ENCODE measurements at places on chromosomes 1 and 21.

DNA sequence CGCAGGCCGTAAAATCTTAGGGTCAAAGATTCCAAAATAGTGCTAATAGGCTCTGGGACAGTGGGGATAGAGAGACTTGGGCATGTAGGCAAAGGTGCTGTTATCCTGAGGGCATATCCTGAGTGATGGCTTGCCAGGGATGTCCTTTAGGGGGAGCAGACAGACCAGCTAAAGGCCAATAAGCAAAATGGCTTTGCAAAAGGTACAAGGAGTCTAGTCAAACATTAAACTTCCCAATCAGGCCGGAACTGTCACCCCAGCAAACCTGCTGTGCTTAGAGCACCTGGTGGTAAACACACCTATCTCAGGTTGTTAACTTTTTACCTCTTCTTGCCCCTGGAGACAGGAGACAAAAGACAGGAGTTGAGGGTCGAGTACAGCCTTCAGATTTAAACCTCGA lies 49.1 kb downstream of the TRABD2B start:
- peak; percentile 42 for DNase-seq

DNA sequence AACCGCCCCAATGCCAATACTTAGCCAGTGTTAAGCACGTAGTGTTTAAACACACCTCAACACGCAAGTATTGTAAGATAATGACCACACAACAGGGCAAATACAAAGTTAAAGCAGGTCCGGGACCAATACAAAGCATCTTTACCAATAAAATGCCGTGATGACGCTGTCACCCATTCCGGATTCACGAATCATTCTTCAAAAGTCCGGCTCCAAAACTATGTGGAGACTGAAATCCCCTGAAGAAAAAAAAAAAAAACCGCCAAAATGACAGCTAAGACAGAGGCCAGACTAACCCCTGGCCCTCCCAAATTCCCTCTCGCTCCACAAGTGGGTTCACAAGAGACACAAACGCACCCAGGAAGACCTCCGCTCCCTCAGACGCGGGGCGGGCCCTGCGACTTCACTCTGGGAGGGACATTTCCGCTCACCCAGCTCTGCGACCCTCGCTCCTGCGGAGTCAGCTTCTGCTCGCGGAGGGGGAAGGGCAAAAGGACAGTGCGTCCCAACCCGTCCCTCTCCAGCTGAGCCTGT lies 625 bp upstream of the DARS2 start:
- DNase-seq, result no peak

DNA sequence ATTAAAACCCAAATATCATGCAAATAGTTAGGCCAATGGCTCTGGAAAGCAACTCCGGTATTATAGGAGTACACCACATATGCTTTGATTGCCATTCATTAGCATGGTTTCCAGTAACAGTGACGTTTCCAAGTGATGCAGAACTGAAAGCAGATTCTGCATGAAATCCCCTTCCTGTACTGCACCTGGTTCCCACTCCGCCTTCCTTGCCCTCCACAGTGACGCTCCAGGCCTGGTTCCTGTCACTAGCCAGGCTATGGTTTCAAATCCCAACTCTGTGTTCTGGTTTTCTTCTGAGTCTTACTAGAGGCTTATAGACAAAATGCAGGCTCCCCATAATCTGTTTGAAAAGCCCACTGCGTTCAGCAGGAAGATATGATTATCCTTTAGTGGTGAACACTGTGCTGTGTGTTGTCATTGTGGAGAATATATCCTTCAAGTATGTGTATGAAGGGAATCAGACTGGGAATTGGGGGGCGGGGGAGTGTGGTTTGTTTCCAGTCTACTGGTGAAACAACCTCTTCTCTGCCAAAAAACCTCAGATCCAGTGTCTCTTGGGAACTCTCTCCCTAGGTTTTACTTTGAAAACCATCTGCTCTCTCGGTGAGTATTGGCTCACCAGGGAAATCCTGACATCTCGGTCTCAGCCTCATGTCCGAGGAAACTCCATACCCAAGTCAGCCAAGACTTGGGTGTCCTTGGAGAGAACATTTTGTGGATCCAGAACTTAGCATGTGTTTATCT lies 78.7 kb downstream of the TYW3 start:
- no peak for DNase-seq

DNA sequence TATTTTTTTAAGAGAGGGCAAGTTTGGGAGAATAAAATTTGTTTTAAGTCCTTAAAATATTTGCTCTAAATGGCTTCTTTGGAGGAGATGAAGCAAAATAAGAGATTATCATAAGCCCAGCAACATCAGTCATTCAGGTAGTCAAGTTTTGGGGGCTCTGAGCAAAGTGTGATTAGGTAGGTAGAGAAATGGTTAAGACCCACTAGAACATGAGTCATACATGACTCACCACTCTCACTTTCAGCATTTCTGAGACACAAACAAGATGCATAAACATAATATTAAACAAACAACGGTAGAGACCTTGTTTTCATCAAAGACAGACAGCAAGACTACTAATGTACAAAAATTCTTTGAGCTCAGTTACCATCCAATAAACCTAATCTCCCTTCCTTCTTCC lies 272.2 kb downstream of the LMO4 start:
- DNase-seq, result no peak

GRCh38 chr1:89451011-89451410 lies 73.6 kb upstream of the LRRC8B start:
- no peak for DNase-seq

DNA sequence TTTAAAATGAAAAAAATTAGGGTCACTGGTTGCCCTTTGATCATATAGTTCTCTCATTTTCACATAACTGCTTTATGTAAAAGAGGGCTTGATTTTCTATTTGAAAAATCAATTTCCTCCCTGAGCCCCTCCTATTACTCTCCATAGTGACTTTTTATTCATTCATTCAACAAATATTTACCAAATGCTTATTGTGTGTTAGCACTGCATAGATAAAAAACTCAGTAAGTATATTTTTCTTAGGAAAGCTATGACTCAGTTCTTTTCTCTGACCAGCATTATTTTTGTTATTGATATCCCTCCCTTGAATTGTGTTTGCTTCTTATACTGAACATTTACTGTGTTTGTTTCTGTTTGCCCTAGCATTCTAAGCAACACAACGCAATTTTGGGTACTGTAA lies 59.8 kb downstream of the NTNG1 start:
- no peak for DNase-seq

GRCh38 chr21:28220680-28221079 lies 772.0 kb downstream of the LTN1 start:
- no peak for DNase-seq

- DNase-seq, result no peak
These were observed 206.0 kb downstream of the LYPLAL1 start for GRCh38 chr1:219379691-219380090.

DNA sequence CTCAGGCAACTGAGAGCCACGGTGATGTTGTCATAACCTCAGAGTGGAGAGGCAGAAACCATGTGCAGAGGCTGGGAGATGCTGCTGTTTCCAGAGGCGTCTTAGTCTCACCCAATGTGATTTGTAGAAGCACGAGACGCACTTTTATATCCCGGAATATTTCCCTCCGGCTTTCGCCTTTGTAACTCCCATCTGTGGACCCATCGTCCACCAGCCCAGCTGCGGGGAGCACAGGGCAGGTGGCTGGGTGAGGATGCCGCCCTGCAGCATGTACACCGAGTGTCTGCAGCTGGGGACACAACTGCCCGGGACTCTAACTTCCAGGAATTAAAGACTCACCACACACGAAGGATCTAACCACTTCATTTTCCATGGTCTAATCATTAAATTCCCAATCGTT lies 43.5 kb downstream of the UBASH3A start:
- no peak for DNase-seq

GRCh38 chr1:156119503-156120209 lies 5.1 kb downstream of the LMNA start:
- peak; percentile 66 for DNase-seq

GRCh38 chr1:27632387-27633297 lies 2.3 kb downstream of the FGR start:
- no peak for DNase-seq

DNA sequence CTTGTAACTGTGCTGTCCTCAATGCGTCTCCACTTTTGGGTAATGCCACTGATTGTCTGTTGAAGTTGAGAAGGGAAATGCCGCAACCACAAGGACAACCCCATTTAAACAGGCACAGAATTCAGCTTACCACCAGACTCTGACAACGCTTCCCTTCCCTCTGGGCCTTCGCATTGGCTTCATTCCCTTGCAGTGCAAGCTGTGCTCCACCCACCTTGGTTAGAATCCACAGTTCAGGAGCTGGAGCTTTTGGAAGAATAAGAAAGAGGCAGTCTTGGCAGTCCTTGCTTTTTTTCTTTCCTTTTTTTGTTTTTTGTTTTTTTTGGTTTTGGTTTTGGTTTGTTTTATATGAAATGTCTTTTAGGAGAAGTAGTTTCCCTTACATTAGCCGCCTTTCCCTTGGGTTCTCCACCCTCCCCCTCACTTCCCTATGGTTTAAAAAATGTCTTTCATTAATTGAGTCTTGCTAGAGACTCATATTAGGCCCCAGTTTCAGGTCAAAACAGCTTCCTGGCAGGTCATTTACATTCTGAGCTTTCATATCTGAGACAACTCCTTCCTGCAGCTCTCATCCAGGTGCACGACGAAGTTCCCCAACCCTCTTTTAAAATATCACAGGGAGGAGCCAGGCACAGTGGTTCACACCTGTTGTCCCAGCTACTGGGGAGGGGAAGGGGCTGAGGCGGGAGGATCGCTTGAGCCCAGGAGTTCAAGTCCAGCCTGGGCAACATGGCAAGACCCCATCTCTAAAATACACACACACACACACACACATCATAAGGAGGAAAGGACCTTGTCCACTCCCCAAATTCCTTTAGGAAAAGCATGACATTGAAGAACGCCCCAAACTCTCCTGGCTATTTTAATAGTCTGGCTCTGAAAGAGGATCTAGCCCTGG lies 20.7 kb upstream of the LAX1 start:
- DNase-seq, result no peak

DNA sequence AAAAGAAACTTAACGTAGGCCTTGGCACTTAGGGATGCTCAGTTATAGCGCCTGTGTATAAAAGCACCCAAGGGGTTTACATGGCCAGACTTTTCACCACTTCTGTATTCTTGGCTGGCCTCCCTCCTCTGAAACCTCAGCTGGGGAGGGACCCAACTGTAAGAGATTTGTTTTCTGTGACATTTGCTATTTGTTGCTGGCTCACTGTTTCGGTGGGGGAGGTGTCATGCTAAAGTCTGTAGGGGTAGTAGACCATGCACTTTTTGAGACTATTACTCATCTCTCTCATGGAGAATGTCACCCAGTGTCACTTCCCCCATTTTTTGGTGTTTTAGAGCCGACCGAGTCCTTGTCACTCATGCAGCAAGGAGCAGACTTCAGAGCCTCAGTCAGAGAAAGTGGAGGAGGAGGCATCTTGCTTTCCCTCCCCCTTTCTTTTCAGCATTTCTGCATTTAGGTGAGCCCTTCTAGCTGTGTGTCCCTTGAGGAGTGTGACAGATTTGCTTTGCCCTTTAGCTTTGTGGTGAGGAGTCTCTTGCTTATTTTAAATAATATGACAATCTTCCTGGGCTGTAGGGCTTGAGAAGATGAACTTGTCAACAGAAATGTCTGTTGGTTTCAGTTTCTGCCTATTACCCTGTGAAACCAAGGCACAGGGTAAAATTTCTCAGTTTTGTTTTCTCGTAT lies 160.1 kb downstream of the FASLG start:
- DNase-seq, result no peak

DNA sequence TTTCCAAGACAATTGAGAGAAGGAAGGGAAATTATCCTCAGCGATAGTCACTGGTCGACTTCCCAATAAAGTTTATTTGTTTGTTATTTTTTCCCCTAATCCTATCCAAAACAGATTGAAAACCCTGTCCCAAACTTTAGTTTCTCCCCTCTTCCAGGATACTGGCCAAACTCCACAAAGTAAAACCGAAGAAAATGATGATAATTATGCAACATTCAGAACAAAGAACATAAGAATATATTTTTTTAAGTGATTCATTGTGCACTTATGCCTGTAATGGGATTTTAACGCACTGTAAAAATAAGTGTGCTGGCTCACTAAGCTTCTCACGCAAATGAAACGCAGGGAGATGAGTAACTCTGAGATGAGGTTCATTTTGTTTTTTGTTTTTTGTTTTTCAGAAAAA lies 6.0 kb downstream of the GLIS1 start:
- DNase-seq, result peak; percentile 80

DNA sequence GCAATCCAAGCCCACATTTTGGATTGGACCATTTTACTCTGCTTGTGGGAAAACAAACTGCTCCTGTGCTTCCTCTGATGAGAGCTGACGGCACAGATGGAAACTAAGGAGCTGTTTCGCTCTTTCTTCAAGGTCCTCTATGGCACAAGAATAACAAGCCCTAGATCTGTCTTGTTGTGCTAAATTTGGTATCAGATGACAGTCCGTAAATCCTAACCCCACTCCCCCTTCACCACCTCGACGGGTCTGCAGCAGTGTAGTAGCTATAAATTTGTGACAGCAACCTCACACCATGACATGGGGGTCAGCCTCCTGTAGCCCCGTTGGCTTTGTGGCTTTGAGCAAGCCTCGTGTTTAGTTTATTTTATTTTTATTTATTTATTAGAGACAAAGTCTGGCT lies 85.9 kb downstream of the ADSS2 start:
- no peak for DNase-seq

DNA sequence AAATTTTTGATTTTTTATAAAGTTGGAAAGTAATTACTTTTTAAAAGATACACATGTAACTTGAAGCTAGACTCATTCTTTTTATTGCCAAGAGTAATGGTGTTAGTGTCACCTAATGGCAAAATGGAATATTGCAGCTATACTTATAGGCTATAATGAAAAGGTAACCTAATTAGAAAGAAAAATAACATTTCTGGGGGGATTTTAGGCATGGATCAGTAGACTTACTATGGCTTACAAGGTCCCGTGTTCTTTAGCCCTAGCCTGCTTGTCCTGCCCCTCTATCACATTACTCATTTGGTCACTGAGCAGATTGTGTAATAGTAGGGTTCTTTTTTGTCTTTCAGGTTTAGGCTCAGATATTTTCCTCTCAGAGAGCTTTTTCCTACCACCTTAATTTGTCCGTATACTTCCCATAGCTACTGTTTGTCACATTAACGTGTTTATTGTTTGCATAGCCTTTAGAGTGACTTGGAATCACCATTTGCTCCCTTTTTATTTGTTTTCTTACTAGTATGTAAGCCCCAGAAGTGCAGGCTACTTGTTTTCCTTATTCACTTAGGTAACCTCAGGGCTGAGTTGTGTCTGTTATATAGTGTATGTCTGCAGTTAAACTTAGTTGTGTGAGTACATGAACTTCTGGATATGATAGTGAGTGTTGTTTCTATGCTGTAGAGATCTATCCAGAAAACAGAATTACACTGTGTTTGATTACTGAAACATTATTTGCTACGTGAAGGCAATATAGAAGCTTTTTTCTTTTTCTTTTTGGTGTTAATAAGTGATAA lies 58.7 kb downstream of the RABGAP1L start:
- peak; percentile 52 for DNase-seq

- DNase-seq, result no peak
These were observed 10.4 kb downstream of the ZNF697 start for GRCh38 chr1:119637710-119638109.

DNA sequence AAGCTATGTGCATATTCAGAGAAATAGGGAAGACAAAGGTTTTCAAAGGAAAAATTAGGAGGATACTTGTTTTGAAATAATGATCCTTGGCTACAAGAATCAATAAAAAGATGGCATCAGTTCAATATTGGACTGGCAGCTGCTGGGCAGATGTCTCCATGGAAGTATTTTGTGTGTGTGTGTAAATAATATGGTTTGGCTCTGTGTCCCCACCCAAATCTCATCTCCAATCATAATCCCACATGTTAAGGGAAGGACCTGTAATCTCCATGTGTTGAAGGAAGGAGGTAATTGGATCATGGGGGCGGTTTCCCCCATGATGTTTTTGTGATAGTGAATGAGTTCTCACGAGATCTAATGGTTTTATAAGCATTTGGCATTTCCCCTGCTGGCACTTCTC lies 40.4 kb upstream of the LRRC7 start:
- no peak for DNase-seq

GRCh38 chr1:228180271-228180958 lies 14.8 kb downstream of the IBA57 start:
- DNase-seq, result peak; percentile 16
